ENCODE measurements at places on chromosomes 4 and X.

DNA sequence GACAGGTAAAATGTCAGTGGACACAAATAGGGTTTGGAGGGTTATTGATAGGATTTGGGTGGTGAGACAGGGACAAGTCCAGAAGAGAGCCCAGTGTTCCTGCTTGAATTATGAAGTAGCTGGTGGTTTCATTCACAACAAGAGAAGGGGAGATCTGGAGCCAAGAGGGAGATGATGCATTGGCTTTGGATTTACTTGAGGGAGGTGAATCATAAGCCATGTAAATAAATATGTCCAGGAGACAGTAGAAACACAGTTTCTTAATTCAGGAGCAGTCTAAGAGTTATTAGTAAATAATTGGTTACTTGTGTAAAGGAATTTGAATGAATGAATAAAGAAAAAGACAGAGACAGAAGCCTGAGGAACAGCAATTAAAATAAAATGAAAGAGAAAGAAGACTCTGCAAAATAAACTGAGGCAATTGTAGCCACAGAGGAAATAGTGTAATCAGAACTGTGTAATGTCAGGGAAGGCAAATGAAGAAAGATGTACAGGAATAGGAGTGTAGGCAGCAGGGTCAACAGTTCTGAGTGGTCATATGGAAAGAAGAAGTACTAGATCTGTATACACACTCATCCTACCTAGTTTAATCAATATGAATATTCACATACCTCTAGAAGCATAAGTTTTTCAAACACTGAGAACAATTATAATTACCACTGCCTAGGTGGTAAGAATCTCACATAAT, 50.2 kb upstream of the CXCL8 start:
- no peak for DNase-seq

DNA sequence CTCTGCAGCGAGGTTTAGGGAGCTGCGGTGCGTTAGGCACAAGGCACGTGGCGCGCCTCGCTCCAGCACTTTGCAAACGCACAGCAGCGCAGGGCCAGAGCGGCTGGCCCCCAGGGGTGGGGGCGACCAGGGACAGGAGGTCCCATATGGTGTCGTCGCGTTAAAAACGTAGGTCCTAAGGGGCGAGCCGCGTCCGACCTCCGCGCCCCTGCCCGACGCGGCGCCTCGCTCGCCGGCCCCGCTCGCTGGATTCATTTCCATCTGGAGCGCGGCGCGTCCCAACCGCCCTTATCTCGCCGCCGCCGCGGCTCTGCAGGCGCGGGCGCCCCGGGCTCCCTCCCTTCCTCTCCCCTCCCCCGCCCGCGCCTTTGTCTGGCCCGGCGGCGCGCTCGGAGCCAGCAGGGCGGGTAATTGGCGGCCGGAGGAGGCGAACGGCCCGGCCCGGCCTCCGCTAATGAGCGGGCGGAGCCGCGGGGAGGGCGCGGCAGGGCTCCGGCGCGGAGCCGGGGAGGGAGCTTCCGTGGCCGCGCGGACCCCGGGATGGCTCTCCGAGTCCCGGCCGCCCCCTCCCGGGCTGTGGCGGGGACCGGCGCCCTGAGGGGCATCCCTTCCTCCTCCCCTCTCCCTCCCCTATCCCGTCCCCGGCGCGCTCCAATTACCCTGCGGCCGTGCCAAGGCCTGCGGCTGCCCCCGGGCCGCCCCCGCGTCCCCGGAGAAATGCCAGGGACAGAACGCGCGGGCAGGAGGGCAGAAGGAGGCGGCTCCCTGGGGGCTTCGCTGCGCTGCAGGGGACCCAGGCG, 409.0 kb downstream of the BCOR start:
- peak; percentile 58 for DNase-seq

GRCh38 chrX:29468911-29469494, 746.4 kb upstream of the MAGEB2 start:
- DNase-seq, result no peak

- DNase-seq, result no peak
These were observed 2211.3 kb downstream of the PCDH7 start for GRCh38 chr4:32931475-32931874.

DNA sequence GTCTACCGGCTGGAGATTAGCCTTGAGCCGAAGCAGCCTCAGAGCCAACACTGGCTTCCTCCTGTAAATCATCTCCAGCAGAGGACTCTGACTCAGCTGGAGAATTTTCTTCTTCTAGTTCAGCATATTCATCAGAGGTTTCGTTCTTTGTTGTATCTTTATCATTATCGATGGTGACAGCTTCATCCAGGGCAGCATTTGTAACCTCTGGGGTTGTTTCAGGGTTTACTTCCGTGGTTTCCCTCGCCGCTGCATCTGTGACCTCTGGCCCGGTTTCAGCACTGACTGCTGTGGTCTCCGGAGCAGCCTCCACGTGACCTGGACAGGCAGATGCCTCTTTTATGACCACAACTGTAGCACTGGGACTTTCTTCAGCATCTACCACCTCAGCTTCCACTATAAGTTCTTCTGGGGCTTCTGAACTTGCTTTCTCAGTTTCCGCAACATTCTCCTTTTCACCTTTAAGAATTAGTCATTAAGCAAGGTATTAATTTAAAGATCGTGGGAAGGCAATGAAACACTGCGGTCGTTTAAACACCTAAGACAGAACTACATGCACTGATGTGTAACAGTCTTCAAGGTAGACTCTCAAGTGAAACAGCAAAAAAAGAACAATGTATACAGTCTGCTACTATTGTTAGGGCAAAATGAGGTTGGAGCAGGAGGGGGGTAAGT, 13.3 kb downstream of the MGARP start:
- DNase-seq, result peak; percentile 34

GRCh38 chr4:143241892-143242291, 57.2 kb downstream of the USP38 start:
- DNase-seq, result no peak

Data from neural crest cell (in vitro differentiated cells).